ENCODE measurements at places on chromosomes 5 and 9.

DNA sequence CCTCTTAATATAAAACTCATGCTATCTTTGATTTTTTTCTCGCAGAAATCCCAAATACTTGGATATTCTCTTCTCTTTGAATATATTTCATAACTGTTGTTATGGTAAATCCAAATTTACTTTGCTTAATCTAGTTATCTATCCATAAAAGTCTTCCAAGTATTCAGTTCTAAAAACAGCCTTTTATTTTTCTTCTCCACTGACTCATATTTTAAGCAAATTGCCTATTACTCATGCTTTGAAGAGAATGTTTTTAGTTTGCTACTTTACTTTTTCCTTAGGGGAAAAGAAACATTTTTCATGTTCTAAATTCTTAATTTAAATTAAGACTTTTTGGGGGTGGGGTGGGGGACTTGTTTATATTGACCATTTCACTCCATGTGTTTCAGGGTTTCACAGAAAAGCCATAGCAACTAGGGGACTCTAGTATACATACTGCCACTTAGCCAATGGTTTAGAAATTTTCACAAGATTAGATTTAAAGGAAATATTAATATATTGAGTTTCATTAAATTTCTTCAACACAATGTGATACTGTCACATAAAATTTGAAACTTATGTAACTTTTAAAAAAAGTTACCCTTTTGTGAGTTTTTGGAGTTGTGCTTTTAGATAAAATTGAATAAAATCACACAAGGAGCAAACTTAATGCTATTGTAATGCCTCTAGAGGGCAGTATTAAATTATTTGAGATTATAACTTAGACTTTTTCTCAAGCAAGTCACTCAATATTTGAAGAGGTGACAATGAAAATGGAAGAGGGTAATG lies 545.8 kb upstream of the ARRDC3 start:
- DNase-seq, result peak; percentile 2

DNA sequence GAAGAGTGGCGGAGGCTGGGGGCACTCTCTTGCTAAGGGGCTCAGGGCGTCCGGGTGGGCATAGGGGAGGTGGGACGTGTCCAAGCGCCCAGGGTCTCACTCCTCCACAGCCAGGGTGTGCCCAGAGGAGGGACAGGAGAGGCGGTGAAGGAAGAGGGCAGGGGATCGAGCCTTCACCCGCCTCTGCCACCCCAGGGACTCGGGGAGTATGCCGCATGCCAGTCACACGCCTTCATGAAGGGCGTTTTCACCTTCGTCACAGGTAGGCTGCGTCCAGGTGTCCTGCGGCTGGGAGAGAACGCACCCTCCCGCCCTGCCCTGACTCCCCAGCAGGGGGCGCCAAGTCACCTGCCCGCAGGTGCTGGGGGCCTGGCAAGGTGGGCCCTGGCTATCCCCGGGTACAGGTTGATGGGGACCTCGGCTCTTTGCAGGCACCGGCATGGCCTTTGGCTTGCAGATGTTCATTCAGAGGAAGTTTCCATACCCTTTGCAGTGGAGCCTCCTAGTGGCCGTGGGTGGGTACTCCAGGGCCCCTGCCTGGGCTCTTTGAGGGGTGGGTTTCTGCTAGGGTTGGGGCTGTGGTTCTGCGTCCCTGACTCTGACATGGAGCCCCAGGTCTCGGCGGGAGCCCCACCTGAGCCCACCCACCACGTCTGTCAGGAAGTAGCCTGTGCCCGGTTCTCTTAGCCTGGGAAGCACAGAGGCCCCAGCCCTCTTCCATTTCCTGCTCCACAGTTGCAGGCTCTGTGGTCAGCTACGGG lies 552 bp downstream of the TMEM141 start:
- DNase-seq, result peak; percentile 78

DNA sequence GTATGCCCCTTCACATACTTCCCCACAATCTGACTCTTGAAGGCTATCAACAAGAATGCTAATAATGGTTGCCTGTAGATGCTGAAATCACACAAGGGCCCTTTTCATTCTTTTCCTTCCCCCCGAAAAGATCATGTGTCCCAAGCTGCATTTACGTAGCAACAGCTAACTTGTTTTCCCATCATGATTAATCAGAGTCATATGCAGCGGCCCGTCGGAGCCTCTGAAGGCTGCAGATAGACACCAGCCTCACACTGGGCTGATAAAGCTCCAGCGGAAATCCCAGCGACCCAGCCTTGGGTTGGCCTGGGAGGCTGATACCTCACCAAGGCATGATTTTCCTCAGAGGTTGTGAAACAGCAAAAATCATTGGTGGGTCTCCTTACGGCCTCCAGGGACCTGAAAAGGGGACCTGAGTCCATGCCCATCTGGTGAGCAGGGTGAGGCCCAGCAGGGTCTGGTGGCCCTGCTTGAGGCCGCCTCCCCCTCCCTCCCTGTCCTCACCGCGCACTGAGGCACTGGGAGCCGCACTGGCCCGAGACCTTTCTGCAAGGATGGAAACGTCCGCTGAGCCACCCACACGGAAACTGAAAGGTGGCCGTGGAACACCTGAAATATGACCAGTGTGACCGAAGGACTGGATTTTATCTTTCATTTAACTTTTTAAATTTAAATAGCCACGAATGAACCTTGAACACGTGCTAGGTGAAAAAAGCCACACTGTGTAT lies 114.2 kb upstream of the PHYKPL start:
- no peak for DNase-seq

GRCh38 chr5:171573451-171574225 lies 154.2 kb downstream of the FGF18 start:
- no peak for DNase-seq

- no peak for DNase-seq
Observed at GRCh38 chr9:132288361-132288760, 66.4 kb downstream of the SETX start.

DNA sequence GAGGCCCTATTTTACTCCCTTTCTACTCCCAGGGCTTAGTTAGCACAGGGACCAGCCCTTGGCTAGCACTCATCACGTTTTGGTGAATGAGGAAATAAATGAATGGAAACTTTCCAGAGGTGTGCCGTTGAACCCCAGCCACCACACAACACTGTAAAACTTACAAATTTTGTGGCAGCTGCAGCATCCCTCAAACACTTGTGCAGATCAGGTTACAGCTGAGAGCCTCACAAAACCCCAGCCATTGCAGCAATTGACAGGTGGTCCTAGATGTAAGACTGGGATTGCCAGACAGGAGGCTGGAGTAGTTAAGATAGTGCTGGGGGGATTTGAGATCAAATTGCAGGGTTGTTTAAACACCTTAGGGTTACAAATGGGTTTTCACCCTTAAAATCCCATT lies 482.2 kb upstream of the KIF2A start:
- DNase-seq, result no peak

- DNase-seq, result no peak
Observed at GRCh38 chr5:67292201-67292940, 95.8 kb upstream of the CD180 start.

DNA sequence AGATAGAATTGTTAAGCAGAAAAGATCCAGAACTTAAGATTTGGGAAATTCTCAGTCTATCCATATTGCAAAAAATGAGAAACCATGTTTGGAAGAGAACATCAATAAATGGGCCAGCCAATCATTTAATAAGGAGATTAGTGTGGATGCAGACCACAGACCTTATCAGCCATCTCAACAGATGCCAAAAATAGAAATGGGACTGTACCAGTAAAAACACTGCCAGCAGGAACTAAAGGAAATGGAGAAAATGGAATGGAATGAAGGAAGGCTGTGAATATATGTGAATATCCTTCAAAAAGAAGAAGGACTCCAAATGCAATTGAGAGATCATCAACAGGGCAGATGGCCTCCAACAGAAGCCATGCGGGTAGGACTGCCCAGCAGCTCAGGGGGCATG lies 52.7 kb upstream of the ZNF618 start:
- DNase-seq, result no peak

GRCh38 chr5:172185096-172185461 lies 2.9 kb downstream of the STK10 start:
- DNase-seq, result peak; percentile 27

- no peak for DNase-seq
Observed at GRCh38 chr5:65446682-65447081, 35.0 kb downstream of the ADAMTS6 start.

DNA sequence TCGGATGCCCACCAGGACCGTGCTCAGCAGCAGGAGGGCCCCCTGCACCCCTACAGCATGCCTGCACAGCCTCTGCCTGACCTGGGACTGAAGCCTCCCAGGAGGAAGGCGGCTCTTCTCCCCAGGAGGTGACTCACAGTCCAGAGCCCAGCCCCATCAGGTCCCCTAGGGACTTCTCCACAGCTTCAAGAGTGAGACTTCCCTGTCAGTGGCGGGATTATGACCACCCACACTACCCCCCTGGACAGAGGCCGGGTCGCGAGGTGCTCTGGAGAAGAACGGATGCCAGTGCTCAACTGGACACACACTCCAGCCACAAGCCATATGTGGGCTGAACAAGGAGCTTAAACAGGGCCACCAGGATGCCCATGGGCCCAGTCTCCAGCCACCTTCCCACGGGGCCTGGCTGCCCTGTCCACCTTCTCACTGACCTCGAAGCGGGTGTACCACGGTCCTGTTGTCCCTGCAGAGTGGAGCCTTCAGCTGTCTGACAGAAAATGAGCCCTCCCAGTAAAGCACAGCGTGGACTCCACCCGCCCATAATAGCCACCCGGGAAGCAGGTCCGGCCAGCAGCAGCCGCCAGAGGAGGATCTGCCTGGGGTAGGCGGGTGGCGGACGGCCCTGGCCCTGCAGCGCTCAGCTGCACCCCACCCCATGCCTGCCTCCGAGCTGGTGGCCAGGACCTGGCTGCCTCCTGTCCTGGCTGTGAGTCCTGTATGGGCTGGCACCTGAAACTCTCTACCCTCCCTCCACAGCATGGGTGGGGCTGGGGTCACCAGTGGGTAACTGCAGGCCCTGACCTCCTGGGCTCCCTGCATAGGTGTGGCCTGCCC lies 54.7 kb downstream of the SEMA4D start:
- no peak for DNase-seq

DNA sequence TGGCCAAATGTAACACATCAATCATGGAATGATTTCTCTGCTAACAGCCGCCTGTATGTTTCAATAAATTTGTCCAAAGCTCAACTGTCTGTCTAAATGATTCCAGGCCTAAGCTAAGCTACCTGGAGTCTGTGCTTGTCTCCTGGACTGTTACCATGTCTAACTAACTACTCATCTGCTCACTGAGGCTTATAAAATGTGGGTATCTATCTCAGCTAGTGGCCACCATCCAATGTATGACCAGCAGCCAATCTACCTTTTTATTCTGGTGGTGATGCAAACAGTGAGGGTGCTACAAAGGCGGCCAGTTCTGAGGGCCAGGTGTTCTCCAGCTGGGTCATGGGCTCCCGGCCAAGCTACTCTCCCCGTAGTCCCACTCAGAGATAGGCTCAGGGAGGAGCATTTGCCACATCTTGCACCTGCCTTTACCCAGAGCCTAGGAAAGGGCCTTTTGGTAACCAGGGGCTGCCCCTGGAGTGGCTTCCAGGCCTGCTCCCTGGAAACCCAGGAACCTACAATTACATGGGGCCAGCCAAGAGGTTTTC lies 59.1 kb downstream of the PFDN1 start:
- DNase-seq, result no peak

DNA sequence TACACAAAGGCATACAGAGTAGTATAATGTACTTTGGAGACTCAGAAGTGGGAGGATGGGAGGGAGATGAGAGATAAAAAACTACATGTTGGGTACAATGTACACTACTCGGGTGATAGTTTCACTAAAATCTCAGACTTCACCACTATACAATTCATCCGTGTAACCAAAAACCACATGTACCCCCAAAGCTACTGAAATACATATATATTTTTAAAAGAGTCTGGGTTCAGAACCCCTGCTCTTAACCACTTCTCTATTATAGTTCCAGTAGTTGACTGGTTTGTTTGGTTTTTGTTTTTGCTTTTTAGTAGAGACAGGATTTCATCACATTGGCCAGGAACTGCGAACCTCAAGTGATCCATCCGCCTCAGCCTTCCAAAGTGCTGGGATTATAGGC lies 22.6 kb downstream of the SGTB start:
- no peak for DNase-seq

DNA sequence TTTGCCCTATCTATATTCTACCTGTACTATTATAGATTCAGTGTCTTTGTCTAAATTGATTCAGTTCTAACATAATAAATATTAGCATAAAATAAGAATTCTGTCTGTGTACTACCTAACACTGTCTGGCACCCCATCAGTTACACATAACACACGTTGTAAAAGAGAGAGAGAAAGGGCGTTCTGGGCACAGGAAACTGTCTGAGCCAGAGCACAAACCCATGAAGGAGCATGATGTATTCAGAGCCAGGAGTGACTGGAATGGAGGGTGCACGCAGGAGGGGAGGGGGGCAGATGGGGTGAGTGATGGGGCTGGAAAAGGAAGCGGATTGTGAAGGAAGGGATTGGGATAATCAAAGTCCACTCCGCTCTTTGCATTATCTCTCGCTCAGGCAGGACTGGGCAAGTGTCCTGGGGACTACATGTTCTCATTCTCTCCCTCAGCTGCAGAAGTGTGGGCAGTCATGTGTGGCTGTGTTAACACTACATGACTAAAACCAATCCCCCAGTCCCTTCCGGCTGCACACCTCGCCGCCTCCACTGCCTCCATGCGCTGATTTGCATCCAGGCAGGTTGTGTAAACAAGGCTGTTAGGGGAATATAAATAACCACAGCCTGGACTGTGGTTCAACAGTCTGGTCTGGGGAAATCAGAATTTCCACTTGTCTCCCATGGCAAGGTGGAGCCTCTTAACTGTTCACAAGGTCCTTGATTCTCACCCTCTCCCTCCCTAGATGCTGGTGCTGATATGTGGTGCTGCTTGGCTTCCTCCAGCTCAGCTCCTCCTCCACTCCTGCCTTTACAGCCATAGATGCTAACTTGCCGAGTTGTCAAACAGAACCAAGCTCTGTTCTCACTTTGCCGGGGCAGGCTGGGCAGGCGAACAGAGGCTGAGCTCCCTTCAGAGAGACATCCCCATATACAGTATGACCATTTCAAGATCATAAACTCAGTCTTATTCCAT lies 367.5 kb upstream of the BRINP1 start:
- DNase-seq, result no peak

DNA sequence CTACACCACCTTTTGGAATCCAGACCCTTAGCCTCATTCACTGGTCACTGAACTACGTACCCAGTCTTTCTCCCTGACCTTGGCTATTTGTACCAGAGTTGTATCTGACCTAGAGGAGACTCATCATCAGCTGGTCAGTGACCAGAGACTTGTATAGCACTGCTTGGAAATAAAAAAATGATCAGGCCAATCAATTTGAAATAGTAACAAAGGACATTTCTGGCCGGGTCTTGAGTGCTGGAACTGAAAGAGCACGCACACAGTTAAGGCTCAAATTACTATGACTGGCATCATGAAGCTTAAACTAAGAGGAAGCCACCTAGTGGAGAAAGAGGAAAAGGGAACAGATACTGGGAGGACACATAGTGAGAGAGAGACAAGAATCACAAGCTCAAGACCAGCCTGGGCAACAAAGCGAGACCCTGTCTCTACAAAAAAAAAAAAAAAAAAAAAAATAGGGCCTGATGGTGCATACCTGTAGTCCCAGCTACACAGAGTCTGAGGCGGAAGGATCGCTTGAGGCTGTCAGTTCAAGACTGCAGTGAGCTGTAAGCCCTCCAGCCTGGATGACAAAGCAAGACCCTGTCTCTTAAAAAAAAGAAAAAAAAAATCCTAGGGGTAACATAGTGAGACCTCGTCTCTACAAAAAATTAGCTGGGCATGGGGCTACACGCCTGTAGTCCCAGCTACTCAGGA lies 12.8 kb upstream of the SRP19 start:
- peak; percentile 70 for DNase-seq
